Astrocyte (in vitro differentiated cells and primary cell): ENCODE measurements at places on chromosomes 7 and 10.

GRCh38 chr10:28871665-28872064 is 194.3 kb downstream of the BAMBI start:
- no peak for DNase-seq

- peak; percentile 68 for DNase-seq
Measured at GRCh38 chr7:137313201-137313600, 30.3 kb downstream of the PTN start.

DNA sequence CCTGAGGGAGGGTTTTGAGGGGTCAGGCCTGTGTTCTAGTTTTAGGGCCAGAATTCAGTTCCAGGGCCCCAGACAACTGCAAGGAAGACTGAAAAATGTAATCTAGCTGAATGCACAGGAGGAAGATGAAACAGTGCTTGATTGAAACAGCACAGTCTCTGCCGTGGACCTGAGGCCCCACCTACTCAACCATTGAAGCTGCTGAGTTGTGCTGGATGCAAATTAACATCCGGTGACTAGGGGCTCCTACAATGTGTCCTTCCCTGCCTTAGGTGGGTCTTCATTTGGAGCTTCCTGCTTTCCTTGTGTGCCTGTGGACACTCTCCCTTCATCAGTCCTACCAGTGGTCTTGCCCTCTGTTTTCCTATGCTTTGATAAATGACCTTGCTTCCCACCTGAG is 5.7 kb downstream of the GLRX3 start:
- DNase-seq, result no peak

GRCh38 chr10:22560096-22560912 is 154.1 kb downstream of the PIP4K2A start:
- DNase-seq, result no peak

DNA sequence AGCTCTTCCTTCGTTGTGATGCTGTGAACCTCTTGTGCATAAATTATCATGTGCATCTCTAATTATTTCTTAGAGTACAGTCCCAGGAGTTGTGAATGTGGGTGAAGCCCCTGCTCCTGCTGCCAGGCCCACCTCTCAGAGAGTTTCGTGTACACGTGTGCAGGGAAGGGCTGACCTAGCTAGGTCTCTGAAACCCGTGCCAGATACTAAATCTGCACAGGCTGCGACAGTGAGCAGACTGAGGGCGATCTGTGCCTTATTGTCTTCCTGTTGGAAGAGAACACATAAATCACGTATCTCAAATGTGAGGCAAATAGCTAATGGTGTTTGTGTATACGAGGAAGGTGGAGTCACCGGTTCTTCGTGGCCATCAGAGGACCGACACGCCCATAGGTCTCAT is 71.8 kb upstream of the DNAJB6 start:
- DNase-seq, result no peak

DNA sequence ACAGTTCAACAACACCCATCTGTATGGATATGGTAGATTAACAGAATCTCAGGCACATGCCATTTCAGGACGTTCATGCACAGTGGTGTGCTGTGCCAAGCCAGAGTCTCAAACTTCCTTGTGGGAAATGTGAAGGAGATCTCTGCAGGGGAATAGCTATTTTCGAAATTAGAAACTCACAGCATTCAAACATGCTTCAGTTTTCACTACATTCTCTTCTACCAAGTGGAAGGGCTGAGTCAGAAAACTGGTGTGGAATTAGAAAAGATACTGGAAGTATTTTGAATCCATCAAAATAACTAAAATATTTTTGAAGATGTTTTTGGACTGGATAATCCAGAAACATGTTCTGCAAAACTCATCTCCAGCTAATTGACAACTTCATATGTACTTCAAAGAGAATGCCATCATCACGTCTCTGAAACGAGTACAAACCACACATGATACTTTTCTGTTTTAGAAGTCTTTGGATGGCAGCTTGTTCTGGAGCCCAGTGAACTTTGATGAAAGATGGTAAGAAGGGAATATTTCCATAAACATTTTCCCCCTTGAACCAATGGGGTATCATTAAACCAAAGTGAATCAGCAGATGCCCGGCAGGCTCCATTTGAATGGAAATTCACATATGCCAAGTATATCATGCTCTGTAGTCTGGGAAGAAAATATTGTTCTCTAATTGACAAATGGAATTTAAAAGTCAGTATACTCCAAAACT is 616.3 kb upstream of the IGFBP3 start:
- peak; percentile 17 for DNase-seq

DNA sequence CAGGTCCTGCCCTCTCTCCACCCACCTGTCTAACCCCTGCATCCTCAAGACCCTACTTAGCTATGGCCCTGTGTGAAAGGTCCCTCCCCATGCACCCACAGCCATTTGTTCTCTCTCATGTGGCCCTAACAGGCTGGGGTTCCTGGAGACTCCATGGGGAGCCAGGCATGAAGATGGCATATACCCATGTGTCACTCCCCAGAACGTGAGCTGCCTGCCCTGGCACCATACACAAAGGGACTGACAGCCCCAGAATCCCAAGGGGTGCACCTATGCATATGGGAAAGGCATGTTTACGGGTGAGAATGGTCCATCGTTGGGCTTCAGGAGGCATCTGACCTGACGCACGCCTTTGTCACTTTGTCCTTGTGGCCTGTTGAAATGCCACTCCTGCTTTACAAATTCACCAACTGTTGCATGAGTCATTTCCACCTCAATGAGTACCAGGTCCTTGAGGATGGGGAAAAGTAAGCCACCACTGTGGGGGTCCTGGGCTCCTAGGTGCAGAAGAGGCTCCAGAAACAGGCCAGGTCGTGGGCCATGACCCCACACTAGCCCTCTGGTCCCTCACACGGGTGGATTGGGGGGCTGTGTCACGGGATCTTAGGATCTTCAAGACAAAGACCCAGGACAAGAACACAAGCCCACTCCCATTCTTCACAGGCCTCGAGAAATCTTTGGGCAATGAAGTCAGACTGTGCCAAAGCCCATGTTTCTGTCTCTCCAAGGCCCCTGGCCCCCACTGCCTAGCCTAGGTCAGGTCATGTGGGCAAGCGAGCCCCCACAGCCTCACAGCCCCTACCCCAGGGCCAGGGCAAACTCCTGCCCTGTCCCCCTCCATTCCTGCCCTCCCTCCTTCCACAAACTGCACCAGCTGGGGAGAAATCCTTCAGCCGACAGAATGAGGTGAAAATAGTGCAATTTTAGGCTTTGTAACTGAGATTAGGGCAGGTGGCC is 8.6 kb downstream of the GPRIN2 start:
- no peak for DNase-seq

DNA sequence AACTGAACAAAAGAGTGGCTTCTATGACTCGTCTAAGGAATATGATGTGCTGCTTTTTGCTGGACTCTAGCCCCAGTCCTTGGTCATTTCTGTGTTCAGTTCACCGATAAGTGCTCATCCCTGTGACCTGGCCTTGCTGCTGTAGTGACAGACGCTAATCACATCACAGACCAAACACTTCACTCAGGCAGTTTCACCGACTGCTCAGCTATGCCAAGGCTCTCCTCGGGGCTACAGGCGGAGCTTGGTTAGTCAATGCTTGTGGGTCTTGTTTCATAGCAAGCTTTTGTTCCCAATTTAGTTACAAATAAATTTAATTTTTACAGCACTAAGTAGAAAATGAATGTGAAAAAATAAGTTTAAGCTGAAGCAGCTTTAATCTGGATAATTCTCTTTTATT is 190.8 kb upstream of the PRKCQ start:
- DNase-seq, result peak; percentile 2

DNA sequence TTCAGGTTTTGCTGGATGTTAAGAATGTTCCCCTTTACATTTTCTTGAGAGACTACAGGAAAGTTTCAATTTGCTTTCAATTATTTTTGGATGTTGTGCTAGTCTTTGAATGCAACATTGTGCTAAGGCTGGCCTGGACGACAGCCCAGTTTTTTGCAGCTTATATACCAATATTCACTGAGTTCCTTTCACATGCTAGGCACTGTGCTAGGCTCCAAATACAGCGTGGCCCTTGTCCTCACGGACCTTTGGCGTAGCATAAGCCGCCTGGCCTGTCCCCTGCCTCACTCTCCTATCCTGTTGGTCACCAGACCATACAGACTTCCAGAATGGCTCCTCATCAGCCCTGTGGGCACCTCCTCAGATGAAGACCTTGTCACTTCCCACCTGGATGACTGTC is 19.5 kb upstream of the HSPA12A start:
- DNase-seq, result no peak

- no peak for DNase-seq
Measured at GRCh38 chr10:9707216-9707615, 1310.5 kb upstream of the CELF2 start.

DNA sequence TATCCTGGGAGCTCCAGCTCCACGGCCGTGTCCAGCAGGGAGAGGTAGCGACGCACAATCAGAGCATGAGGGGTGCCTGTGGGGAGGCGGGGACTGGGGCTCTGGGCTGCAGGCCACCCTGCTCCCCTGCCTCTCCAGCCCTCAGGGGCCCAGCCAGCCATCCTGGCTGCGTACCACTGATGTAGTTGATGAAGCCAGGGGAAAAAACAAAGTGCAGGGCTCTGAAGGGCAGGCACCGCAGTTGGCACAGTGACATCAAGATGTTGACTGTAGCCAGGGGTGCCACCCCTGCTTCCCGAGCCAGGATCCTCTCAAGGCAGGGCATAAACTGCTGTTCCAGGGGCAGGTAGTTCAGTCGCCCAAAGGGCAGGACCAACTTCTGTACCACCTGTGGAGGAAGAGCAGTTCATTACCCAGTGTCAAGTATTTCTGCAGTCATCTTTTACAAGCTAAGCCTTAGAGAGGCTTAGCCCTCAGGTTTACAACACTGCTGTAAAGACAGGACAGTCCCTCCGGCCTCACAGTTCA is 2.8 kb downstream of the FASTK start:
- no peak for DNase-seq

- DNase-seq, result no peak
Measured at GRCh38 chr10:12803776-12804175, 197.7 kb downstream of the CCDC3 start.

DNA sequence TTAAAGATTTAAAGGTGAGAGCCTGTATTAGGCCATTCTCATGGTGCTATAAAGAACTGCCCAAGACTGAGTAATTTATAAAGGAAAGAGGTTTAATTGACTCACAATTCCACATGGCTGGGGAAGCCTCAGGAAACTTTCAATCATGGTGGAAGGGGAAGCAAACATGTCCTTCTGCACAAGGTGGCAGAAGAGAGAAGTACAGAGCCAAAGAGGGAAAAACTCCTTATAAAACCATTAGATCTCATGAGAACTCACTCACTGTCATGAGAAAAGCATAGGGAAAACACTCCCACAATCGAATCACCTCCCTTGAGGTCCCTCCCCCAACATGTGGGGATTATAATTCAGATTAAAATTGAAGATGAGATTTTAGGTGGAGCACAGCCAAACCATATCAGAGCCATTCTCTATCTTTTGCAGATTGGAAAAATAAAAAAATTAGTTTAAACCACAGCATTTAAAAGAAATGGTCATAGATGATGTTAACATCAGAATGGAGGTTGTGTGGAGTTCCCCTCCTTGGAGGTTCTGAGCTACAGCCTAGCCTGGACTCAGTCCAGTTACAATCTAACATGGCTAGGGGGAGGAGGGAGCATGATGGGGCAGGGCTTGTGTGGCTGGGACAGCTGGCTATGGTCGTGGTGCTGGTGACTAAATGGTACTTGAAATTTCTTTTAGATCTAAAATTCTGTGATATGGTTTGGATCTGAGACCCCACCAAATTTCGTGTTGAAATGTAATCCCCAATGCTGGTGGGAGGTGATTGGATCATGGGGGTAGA is 33.1 kb downstream of the GSTO2 start:
- DNase-seq, result no peak

GRCh38 chr7:148914208-148914777 is 30.2 kb upstream of the EZH2 start:
- peak; percentile 87 for DNase-seq

DNA sequence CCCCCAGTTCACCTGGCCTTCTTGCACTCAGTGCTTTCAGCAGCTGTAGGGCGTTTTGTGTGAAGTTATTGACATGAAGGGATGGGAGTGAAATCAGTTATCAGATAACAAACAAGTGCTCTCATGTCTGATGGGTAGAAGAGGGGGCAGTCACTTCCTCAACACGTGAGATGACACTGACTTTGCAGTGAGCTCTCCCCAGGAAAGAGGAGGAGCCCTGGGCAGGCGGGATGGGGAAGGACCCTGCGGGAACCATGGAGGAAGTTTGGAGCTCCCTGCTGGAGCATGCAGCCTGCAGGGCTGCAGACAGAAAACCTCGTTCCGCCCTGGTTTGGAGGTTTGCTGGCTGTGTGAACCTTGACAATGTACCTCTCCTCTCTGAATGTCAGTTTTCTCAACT is 38.7 kb downstream of the GPR26 start:
- no peak for DNase-seq

DNA sequence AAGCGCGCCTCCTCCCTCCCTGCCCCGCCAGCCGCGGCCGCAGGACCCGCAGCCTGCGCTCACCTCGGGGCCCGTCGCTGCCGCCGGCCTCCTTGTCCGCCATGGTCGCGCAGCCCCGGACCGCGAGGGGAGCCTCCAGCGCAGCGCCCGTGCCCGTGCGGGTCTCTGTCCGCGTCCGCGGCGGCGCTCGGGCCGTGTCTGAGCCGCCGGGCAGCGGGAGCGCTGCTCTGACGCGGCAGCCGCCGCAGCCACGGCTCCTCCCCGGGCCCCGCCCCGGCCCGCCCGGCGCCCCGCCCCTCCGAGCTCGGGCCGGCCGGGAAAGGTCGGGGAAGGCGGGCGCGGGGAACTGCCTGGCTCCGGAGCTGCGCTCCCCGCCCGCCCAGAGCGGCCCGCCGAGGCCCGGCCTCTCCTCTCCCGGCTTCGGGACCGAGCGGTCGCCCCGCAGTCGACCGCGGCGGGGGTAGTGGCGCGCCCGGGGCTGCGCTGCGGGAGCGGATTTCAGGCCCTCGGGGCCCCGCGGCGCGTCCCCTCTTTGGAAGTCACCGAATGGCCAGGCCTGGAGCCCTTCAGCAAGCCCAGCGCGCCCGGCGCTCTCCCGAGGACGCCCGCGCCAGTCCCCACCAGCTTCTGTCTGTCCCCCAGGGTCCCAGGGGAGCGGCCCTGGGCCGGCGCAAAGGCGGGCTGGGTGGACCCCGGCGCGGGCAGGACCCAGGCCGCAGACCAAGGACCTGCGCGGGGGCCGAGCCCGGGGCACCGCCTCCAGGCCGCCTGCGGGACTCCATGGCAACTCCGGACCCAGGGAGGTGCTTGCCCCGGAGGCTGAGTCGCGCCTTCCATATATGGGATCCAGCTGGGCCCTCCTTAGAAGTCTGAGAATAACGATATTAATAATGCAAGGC is at the start of gene HSPA12A:
Gene HSPA12A (minus strand): TSS at position 200 of the 899 bp plus-strand sequence. CDS start 97 bp downstream, at position 103.
- DNase-seq, result peak; percentile 83

DNA sequence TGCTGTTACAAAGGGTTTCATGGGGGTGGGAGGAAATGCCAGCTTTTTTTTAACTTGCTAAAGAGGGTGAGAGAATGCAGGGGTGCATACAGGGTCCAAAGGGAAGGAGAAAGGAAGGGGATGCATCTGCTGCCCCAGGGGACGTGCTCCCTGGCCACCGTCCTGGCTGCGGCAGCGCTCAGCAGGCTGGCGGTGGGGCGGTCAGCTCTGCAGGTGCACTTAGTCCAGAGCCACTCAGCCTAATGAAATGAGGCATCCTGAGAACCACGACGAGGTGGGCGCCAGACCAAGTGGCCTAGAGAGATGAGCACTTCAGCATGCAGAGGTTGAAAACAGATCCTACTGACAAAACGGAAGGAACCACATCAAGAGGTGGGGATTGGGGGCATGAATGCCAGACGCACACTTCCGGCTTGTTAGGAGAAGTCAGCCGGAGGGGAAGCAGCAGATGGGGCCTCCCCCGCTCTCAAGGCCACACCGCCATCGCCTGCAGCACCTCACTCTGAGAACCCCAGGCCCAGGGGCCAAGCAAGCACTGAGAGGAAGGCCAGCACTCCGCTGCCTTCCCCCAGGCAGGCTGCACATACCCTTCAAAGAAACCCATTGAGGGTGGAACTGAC is 94.5 kb downstream of the MAD1L1 start:
- no peak for DNase-seq

- DNase-seq, result no peak
Measured at GRCh38 chr7:45417268-45417667, 156.9 kb upstream of the ADCY1 start.
